ENCODE measurements at places on chromosomes 5 and 9.

DNA sequence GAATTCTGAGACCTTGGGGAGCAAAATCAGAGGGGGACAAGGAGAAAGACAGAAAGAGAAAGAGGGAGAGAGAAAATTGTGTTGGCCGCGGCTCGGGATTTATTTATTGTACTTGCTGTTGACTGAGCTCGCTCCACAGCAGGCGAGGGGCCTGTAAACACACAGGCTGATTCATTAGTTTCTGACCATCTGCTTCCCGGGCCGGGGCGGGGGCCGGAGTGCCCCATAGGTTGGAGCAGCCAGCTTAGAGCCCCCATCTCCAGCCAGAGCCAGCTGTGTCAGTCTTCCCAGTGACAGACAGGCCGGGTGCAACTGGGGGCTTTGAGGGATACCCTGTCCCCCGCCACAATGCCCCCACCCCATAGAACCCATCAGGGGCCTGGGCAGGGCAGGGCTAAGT lies 30.9 kb downstream of the NTNG2 start:
- DNase-seq: no peak

- DNase-seq: no peak
Measured at GRCh38 chr5:10577371-10578292, 13.8 kb downstream of the ANKRD33B start.

DNA sequence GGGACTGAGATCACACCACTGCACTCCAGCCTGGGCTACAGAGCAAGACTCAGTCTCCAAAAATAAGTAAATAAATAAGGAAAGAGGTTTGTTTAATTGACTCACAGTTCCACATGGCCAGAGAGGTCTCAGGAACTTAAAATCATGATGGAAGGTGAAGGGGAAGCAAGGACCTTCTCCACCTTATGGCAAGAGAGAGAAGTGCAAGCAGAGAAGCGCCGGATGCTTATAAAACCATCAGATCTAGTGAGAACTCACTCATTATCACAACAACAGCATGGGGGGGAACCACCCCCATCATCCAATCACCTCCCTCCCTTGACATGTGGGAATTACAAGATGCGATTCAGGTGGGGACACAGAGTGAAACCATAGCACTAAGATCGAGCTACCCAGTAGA lies 22.8 kb upstream of the RGMB start:
- DNase-seq: no peak

DNA sequence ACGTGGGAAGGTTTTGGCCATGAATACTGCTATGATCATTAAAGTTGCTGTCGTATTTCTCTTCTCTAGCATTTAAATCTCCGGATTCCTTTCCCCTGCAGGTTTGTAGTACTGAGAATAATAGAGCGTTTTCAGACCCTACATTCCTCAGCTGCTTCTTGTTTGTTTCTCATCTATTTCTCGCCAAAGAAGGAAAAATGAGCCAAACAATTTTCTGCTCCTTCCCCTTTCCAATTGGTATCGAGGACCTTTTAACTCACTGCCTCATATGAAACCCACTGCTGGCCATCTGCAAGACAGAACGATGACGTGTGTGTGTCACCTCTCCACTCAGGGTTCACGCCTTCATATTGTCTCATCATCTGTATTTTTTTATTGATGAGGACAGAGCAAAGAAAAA lies 689.4 kb upstream of the WWC1 start:
- DNase-seq: no peak

DNA sequence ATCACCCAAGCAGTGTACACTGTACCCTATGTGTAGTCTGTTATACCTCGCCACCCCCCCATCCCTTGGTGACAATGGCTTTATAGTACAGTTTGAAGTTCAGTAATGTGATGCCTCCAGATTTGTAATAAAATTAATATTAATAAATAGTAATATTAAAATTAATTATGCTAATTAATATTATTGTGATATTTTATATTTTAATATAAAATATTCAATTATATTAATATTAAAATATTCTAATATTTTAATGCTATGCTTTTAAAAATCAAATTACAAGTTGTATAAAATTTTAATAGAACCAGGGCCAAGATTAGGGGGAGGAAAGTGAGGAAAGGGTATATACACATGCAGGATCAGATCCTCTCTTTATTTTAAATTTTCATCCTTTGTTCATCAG lies 147.7 kb upstream of the MAP3K1 start:
- no peak for DNase-seq

GRCh38 chr5:142446131-142446959 lies 121.5 kb upstream of the SPRY4 start:
- no peak for DNase-seq

DNA sequence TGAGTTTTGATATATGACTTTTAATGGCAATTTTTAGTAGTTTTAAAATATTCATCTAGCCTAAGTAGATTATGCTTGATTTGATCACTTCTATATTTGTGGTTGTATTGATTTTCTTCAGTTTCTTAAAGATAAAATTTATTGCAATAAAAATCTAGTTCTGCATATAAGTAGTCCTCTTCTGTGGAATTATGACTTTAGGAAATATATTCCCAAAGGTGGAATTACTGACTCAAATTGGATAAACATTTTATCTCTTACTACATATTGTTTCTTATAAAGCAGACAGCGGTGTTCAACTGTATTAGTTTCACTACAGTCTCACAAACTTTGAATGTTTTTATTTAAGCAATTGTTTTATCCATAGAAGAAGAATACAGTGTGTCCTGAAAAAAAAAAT lies 883.0 kb upstream of the SEMA6A start:
- DNase-seq: no peak

GRCh38 chr5:76177978-76178377 lies 94.8 kb downstream of the SV2C start:
- no peak for DNase-seq

DNA sequence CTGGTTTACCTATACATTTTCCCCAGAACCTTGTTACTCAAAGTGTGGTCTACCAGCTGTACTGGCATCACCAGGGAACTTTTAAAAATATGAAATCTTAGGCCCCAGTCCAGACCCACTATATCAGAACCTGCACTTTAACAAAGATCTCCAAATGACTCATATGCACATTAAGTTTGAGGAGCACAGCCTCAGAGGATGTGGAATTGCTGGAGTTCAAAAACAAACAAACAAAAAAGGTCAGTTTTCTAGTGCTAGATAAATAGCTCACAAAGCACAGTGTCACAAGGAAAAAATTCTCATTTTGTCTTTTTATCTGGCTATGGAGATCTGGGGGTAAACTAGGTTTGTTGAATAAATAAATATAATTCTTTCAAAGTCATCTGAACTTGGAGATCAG lies 68.9 kb upstream of the ANKRD55 start:
- DNase-seq: no peak

DNA sequence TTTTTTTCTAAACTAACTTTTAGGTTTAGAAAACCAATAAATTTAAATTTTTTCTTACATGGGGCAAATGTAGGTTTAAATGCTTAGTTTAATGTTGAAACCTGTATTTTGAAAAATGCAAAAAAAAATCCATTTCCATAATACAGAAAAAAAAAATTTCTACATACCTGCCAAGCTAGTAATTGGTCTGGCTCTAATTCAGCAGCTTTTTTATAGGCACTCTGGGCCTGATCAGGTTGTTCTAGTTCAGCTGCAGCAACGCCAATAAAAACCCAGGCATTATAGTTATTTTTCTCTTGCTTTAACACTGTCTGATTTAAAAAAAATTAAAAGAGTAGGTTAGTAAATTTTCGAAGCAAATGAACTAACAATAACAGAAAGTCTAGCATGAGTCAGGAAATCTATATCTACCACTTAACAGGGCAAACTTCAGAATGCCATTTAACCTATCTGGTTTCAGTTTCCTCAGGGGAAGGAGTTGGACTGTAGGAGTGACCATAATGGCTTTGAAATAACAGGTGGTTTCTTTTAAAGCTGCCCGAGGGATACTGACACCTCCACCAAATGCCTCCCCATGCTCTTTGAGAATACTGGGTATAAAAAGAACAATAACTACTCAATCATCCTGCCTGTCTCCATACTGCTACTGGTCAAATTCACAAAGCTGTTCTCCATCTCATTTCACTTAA lies 11.6 kb downstream of the SKIC3 start:
- DNase-seq: no peak

DNA sequence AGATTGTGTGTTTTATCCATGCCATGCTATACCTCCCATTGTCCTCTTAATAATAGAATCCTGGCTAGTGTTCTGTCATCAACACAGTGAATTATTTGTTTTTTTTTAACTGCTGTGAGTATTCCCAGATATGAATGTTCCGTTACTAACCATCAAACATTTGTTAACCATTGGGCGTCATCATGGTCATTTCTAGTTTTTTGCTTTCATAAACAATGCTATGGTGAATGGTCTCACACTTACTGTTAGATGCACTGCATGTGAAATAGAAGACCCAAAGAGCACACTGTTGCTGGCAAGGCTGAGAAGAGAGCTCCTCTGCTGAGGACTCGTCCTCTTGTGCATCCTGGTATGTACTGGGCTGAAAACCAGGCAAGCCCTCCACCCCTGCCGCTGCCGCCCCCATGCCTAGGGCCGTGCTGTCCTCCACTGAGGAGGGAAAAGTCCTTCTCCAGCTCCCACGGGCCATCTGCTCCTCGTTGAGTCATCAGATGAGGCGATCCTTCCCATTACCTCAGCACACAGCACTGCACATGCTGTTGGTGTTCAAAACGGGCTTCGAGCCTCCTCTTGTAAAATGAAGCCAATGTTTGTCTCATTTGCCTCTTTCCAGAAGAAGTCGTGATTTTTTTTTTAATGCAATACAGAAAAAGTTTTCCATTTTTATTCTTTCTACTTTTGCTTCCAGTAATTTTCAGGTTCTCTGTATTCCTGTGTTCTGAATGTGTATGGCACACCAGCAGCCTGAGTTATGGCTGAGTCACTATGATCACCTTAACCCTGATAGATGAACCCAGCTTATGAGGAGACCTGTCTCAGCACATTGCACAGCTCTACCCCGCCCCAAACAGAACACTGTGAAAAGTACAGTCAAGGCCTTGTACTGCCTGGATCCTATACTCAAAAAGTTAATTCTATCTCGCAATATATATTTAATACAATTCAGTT lies 219.0 kb downstream of the AOPEP start:
- DNase-seq: no peak

DNA sequence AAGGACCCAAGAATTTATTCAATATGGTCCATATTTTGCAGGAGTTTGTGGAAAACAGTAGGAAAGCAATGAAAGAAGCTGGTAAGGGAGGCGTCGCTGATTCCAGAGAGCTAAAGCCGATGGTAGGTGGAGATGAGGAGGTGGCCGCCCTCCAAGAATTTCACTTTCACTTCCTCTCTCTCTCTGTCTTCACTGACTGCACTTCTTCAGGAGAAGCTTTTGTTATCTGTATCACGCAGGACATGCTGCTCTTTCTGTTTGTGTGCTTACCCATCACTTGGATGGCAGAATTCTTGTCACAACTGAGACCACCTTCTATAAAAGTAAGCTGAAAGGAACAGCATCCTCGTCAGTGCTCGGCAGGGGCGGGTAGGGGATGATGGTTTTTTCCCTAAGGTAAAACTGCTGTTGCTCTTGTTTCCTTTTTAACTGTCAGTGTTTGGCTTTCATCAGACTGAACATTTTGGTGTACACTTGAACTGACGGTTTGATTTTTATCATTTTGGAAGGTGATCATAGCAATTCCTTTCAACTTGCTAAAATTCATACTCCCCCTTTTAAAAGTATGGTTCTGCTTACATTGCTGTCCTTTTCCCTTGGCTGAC lies 62.4 kb upstream of the FSD1L start:
- no peak for DNase-seq

DNA sequence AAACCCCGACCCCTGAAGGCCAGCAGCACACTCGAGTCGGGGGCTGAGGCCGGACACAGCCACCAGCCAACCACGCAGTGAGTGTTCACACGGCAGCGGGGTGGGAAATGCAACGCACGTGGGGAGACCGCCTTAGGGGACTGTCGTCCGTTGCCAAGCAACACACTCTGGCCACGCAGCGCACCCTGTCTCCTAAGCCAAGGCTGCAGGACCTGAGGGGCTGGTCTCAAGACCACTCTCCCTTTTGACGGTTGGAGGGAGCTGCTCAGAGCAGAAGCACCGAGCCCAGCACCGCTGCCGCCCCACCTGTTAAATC lies 7.5 kb downstream of the BRD9 start:
- no peak for DNase-seq

DNA sequence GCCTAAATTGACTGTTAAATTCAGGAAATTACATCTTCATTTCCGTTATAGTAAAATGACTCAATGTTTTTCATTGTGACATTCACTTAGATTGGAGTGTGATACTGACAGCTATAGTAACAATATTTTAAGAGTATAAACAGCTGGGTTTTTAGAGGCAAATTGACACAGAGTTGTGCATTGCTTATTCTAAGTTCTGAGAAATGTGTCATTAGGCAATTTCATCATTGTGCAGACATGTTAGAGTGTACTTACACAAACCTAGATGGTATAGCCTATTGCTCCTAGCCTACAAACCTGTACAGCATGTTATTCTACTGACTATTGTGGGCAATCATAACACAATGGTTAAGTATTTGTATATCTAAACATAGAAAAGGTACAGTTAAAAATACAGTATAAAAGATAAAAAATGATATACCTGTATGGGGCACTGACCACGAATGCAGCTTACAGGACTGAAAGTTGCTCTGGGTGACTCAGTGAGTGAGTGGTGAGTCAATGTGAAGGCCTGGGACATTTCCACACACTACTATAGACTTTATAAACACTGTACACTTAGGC lies 132.7 kb downstream of the PDE4D start:
- no peak for DNase-seq

GRCh38 chr5:113081091-113081839 lies 104.7 kb downstream of the DCP2 start:
- no peak for DNase-seq

- no peak for DNase-seq
Measured at GRCh38 chr5:148988328-148988727, 74.5 kb downstream of the SH3TC2 start.

DNA sequence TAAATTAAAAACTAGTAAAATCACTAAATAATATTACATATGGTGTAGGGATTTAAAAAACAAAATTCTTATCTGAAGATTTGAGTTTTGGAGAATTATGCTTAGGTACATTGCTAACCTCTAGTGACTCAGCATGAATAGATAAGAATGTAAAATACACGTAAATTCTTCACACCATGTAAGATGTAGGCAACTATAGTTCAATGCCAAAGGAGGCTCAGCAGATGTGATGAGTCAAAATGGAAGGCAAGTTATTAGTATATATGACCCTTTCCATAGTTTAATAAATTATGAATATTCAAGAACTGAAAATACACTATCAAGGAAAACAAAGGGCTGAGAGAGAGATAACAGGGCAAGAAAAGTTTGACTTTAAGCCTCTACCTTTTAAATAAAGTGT lies 79.0 kb downstream of the MRPS30 start:
- no peak for DNase-seq

DNA sequence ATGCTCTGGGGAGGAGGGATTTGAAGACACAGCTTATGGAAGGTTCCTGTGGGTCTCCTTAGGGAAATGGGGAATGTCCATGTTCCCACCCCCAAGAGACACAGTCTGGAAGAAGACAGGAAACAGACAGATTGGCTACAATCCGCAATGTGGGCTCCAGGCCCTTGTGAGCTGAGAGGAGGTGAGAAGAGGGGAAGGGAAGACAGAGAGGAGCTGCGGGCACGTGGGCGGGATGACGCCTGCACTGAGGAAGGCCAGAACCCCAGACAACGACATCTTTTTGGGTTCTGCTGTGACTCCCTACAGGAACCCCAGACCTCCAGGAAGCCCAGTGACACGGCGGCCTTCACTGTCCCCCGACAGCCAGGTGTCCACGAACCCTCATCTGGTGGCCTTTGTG lies 29.9 kb upstream of the NKD2 start:
- DNase-seq: no peak

Measured in NCI-H345 (cell line).